GM04503 (cell line): ENCODE measurements at places on chromosomes 3 and 15.

- DNase-seq, result no peak
Measured at GRCh38 chr3:131216801-131217200, 164.8 kb upstream of the NUDT16 start.

DNA sequence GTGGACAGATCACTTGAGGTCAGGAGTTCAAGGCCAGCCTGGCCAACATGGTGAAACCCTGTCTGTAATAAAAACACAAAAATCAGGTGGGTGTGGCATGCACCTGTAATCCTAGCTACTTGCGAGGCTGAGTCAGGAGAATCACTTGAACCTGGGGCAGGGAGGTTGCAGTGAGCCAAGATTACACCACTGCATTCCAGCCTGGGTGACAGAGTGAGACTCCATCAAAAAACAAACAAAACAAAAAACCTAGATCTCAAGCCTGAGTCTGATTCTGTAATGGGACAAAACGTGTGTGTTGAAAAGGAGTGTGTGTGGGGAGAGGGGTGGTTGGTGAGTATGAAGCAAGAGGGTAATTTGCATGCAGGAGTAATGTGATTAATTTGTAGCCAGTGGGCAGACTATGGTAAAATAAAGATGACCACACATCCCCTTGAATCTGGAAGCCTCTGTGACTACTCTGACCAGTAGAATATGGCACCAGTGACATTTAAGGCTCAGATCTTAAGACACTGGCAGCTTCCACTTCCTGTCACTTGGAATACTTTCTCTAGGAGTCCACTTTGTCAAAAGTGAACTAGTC lies 18.4 kb upstream of the OPA1 start:
- DNase-seq, result no peak

GRCh38 chr3:123134671-123135070 lies 67.1 kb upstream of the SEC22A start:
- no peak for DNase-seq

DNA sequence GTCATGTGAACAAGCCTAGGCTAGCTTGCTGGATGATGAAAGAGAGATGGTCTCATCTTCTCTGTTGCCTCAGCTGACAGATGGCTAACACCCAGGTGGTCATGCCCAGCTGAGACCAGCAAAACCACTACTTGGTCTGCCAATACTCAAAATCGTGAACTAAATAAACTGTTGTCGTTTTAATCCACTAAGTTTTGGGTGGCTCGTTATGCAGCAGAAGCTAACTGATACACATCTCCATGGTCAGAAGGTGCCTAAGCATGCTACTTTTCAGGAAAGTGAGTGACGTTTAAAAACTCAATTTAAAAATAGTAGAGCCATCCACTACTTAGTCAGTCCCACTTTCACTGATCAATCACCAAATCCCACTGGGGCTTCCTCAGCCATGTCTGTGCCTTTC lies 52.8 kb downstream of the CCR4 start:
- DNase-seq, result no peak

- DNase-seq, result no peak
Measured at GRCh38 chr3:11551036-11551435, 92.7 kb downstream of the VGLL4 start.

DNA sequence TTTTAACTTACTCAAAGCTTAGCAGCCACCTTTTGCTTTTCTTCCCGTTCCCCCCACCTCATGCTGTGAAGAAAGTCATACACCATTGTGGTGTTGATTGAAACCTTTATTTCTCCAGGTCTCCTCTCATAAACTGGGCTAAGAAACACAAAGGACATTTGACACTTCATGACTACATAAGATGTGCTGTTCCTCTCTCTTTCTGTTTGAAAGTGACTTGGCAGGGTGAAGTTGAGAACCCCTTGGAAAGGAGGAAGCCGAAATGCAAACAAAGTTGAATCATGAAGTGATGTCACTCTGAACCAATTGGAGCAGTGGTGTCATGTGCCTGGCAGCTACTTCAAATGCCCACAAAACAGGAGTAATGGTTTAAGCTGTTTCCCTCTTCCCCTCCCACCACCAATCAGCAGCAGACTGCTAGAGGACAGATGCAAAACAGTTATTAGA lies 174.7 kb downstream of the IGF1R start:
- peak; percentile 62 for DNase-seq

- DNase-seq, result no peak
Measured at GRCh38 chr3:172132159-172132586, 92.8 kb downstream of the FNDC3B start.

DNA sequence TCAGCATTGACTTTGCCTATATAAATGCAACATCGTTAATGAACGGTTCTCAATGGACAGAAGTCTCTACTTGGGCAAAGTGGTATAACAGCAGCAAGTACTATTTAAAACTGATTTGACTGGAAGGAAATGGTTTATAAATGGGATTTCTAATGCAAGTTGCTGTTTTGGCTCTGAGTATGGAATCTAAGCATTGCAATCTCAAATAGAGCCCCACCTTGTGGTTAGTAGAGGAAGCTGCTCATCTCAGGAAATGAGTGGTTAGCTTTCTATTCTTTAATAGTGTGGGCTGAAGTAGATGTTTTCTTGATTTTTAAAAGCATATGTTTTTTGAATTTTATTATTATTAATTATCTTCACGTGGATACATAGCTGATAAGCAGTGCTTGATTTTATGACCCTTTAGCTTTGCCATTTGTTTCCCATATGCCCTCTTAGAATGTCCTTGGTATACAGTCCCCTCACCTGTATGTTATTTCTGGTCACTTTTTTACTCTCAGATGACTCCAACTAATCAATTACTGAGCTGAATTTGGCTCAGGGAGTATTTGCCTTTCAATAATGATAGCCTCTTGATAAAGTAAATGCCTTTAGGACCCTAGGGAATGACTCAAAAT lies 67.1 kb downstream of the OXSM start:
- DNase-seq, result no peak

DNA sequence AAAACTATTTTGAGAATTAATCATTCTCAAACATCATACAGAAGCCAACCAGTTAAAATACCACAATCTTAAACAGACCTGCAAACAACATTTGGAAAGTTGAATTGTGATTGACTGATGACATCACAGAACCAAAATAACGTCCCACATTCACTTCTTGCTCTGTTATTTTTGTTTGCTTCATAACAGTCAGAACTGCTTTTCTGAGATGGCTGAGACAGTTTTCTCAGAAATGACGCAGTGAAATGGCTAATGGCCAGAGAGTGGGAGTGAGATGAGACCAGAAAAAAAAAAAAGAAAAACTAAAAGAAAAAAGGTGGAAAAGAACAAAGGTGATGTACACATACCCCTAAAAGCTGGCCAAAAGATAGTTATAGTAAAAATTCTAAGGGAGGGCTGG lies 1061.2 kb downstream of the FHIT start:
- no peak for DNase-seq

DNA sequence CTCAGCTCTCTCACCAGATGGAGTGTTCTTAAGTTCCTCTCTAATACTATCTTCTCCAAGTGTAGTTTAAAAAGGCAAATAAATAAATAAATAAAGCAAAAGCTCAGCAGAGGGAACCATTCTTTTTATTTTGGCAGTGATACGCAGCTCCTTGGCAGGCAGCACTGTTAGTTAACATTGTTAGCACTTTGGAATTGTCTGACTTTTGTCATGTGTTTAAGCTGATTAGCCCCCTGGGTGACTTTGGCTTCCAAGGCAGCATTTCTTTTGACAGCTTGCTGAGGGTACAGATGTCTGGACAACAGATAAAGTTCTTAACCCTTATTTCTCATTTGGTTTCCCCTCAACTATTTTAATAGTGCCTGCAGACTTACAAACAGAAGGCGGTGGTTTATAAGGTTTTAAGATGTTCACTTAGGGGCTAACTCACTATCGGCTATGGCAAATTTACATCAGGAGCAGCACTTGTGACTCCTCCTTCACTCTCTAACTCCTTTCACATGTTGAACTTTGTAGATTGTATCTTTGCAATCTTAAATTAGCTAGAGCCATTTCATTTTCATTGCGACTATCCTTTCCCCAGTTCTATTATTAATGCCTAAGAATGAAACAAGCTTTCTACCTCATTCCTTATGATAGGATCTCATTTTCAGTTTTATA lies 213.4 kb downstream of the ZBBX start:
- DNase-seq, result no peak

DNA sequence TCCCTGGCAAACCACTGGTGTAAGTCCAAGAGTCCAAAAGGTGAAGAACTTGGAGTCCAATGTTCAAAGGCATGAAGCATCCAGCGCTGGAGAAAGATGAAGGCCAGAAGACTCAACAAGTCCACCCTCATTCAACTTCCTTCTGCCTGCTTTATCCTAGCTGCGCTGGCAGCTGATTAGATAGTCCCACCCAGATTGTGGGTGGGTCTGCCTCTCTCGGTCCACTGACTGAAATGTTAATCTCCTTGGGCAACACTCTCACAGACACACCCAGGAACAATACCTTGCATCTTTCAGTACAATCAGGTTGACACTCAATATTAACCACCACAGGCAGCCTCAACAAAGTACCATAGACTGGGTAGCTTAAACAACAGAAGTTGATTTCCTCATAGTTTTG lies 245.9 kb upstream of the IGF1R start:
- DNase-seq, result no peak

GRCh38 chr15:68819495-68820294 lies 1.0 kb downstream of the ANP32A start:
- DNase-seq, result no peak

- DNase-seq, result no peak
Measured at GRCh38 chr3:26588931-26589330, 33.6 kb upstream of the LRRC3B start.

GRCh38 chr3:160052385-160053047 lies 63.9 kb downstream of the IL12A start:
- no peak for DNase-seq

GRCh38 chr3:69197922-69198530 lies 75.6 kb upstream of the LMOD3 start:
- no peak for DNase-seq

- DNase-seq, result no peak
Measured at GRCh38 chr3:8734137-8734878, 706 bp downstream of the CAV3 start.

- no peak for DNase-seq
Measured at GRCh38 chr15:82804575-82804949, 1.3 kb downstream of the FSD2 start.

- DNase-seq, result no peak
Measured at GRCh38 chr3:38614651-38615352, 34.7 kb downstream of the SCN5A start.

GRCh38 chr3:151869181-151869580 lies 4.3 kb upstream of the SUCNR1 start:
- no peak for DNase-seq

- no peak for DNase-seq
Measured at GRCh38 chr3:58179235-58180098, 31.3 kb downstream of the DNASE1L3 start.

DNA sequence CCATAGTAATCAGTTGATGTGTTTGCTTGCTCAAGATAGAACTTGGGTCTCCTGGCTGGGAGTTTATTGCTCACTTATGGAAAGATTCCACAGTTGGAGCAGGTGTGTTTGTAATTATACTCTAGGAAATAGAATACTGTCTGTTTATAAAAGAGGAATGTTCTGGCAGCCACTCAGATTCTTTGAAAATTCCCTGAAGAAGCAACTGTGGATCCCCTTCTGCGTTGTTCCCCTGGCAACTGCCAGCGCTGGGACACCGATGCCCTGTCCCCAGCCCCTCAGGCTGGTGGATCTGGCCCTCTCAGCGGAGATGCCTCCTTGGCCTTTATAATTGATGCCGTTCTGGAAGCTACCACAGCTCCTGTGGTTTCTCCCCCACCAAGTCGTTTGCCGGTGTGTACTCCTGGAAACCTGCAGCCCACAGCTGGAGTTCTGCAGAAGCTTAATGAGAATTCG lies 225.9 kb downstream of the ITPR1 start:
- no peak for DNase-seq

- no peak for DNase-seq
Measured at GRCh38 chr3:155248531-155249187, 44.8 kb downstream of the STRIT1 start.

GRCh38 chr15:63013052-63013808 lies 29.3 kb upstream of the TPM1 start:
- no peak for DNase-seq

- no peak for DNase-seq
Measured at GRCh38 chr3:14532691-14533456, 7.3 kb downstream of the GRIP2 start.

DNA sequence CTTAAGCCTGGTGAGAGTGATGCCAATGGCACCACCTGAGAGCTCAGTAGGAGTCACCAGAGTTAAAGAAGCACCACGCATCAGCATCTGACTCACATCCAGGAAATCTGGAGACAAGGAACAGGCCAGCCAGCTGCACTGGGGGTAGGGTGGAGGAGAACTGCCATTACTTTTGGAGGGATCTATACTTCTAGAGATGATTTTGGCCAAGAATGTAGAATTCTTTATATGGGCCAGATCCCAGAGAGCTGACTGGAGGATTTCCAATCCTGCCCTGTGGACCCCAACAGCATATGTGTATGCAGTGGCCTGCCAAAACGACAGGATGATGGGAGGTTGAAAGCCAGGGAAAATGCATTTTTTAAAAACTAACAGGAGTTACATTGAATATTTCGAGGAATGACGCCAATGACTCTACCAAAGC lies 29.8 kb downstream of the CCR3 start:
- DNase-seq, result no peak

GRCh38 chr3:59535791-59536221 lies 486.0 kb upstream of the CFAP20DC start:
- DNase-seq, result no peak

GRCh38 chr3:151135541-151136337 lies 50.3 kb downstream of the MED12L start:
- no peak for DNase-seq

- no peak for DNase-seq
Measured at GRCh38 chr15:66826507-66826906, 124.5 kb downstream of the SMAD6 start.

DNA sequence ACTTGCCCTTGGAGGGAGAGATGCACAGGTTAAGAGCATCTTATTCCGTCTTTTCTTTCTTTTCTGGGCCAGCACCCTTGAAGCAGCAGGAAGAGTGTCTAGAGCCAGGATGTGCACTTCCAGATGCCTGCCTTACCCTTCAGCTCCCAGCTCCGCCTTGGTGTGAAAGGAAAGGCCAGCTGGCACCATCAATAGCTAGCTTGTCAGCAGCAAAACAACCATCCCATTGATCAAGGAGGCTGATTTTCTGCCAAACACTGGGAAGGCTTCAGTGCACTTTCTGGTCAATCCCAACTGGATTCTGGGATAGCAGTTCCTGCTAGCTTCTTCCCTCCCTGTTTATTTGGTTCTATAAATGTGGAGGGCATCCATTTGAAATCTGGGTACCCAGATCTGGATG lies 110.9 kb upstream of the GALNT15 start:
- DNase-seq, result no peak
